ENCODE measurements at places on chromosomes 16 and 17.

DNA sequence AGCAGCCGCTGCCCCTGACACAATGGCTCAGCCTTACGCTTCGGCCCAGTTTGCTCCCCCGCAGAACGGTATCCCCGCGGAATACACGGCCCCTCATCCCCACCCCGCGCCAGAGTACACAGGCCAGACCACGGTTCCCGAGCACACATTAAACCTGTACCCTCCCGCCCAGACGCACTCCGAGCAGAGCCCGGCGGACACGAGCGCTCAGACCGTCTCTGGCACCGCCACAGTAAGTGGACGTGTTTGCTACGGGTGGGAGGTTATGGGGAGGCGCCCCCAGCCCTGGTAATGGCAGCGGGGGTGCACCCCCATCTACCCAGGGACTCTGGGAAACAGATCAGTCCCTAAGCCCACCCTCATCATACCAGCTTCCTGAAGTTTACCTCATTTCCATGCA lies 185.5 kb downstream of the RBFOX1 start:
- no peak for DNase-seq

GRCh38 chr16:62805221-62805857 lies 769.1 kb upstream of the CDH8 start:
- DNase-seq, result no peak

- no peak for DNase-seq
Measured at GRCh38 chr17:27106347-27106981, 187.4 kb upstream of the WSB1 start.

DNA sequence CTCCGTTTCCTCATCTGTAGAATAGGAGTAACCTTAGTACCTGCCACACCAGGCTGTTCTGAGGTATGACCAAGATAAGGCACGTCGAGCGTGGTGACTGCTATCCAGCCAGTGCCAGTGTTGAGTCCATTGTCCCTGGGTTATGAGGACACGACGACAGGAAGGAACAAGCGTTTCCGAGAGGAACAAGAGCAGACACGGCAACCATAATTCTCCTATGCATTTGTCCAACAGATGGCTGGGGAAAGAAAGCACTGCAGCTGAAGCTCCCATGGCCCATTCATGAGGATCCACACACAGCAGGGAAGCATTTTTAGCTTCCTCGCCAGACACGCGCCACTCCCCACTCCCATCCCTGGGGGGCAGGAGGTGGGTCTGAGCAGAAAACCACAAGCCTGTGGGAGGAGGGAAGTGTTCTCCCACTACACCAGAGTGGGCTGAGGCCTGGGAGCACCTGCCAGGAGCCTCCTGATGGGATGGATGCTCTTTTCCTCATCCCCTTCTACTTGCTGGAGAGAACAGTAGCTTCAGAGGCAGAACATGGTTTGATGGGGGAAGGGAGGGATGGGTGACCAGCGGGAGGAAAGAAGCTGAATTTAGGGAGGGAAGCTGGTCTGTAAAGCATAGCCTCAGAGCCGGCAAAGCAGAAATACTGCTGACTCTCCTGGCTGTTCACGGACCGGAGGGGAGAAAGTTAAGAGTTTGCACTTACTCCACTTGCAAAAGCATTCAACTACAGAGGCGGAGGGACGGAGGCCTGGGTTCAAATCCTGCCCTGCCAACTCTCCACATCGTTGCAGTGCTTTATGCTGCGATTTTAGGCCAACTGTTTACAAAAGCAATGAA lies 2.7 kb downstream of the COTL1 start:
- no peak for DNase-seq

DNA sequence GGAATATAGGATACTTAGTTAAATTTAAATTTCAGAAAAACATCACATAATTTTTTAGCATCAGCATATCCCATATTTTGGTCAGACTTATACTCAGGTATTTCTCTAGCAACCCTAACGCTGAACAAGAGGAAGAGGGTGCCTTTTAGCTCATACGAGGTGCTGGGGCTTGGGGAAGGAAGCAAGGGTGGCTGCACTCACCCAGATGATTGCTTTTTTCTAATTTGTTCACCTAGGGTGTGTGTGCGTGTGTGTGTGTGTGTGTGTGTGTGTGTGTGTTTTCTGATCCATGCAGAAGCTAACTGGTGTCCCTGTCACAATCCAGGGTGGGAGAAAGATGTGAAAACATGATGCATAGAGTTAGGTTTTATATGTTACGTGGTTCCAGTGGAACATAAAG lies 81.2 kb downstream of the WNT3 start:
- DNase-seq, result no peak

GRCh38 chr16:22318690-22319358 lies 21.6 kb downstream of the POLR3E start:
- DNase-seq, result no peak

DNA sequence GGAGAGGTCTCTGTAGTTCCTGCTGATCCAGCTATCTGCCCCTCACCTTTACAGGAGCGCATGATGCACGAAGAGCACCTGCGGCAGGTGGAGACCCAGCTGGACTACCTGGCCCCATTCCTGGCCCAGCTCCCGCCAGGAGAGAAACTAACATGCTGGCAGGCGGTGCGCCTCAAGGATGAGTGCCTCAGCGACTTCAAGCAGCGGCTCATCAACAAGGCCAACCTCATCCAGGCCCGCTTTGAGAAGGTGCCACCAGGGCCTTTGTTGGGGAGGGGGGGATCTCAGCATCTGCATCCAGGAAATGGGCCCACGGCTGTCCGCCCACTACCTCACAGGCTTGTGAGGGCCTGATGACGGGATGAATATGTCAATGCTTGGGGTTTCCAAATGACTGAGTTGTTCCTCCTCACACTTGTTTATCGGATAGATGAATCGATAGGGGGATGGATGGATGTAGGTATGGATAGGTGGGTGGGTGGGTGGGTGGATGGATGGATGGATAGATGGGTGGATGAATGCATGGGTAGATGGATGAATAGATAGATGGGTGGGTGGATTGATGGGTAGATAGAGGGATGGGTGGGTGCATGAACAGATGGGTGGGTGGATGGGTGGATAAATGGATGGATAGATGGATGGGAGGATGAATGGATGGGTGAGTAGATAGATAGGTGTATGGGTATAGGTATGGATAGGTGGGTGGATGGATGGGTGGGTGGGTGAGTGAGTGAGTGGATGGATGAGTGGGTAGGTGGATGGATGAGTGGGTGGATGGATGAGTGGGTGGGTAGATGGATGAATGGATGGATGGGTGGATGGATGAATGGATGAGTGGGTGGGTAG lies 7.0 kb upstream of the KATNB1 start:
- DNase-seq, result no peak

GRCh38 chr16:87897521-87898505 lies 28.5 kb upstream of the SLC7A5 start:
- DNase-seq, result no peak

- DNase-seq, result no peak
Measured at GRCh38 chr17:64378890-64379354, 11.7 kb downstream of the PECAM1 start.

GRCh38 chr17:83179374-83179773 lies 100.0 kb downstream of the METRNL start:
- no peak for DNase-seq

- DNase-seq, result no peak
Measured at GRCh38 chr16:18013863-18014262, 322.7 kb downstream of the NPIPA8 start.

DNA sequence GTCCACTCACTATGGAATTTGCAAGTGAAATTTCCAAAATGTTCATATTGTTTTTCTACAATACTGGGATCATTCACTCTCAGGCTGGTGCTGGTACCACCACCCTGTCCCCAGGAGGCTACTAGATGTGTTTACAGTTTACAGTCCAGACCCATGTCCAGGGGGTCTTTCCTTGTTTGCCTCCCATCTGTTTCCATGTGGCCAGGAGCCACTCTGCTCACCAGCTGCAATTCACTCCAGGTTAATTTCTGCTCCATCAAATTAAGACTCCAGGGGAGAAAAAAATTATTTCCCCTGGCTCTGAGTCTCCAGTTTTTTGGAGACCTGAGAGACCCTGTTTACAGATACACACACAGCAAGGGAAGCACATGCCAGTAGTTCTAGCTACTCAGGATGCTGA lies 12.5 kb upstream of the SRSF1 start:
- no peak for DNase-seq

DNA sequence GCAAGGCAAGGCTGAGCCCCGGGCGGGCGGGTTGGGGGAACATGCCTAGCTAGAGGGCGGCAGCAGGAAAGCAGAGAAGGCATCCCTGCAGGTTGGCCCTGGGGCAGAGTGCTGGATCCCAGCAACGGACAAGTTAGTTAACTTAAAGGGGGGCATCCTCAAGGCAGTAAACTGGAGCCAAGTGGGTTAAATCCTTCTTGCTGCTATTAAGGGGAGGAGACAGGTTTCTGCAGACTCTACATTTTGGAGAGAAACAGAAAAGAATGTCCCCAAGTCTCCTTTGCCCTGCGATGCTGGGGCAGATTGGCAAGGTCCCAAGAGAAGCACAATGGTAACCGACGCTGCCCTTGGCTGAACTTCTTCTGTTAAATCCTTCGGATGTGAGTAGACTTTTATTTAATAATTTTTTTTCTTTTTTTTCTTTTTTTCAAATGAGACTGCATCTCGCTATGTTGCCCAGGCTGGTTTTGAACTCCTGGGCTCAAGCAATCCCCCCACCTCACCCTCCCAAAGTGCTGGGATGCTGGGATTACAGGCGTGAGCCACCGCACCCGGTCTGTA lies 14.0 kb downstream of the ATP5PD start:
- DNase-seq, result no peak

- DNase-seq, result no peak
Measured at GRCh38 chr17:31156326-31156725, 61.5 kb downstream of the NF1 start.

DNA sequence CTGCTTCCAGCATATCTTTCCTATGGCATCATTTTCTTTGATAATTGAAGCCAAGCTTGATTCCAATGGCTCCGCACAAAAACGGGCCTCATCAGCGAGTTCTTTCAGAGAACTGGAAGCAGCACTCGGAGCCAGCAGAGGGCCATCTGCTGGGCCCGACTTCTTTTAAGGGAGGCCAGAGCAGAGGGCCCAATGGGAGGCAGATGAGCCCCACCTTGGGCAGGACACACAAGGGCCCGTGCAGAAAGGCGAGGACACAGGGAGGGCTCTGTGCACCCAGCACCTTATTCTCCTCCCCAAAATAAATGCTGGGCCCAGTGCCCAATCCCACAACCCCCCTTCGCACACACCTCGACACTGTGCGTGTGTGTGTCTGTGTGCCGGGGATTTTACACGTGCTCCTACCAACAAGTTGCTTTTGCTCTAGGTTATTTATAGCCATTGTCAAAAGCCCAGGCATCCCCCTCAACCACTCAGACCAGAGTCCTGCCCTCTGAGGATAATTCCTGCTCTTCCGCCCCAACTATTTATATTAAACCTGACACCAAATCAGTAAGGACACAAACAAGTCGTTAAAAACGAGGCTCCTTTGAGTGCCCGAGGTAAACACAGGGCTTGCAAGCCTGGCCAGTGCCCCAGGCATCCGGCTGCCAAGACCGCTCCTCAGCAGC lies 6.8 kb downstream of the AXIN2 start:
- no peak for DNase-seq

DNA sequence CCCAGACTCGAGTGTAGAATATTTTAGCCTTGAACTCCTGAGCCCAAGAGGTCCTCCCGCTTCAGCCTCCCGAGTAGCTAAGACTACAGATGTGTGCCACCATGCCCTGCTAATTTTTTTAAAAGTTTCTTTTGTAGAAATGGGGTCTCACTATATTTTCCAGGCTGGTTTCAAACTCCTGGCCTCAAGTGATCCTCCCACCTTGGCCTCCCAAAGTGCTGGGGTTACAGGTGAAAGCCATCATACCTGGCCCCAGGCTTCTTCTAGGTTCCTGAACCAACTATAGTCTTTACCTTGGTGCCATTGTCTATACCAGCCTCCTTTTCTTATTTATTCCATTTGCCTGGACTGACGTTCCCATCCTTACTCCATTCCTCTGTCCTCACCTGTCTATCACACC lies 17.1 kb upstream of the PRKAR1A start:
- DNase-seq, result no peak

GRCh38 chr17:69246726-69247375 lies 18.2 kb upstream of the ABCA10 start:
- DNase-seq, result peak; percentile 9

DNA sequence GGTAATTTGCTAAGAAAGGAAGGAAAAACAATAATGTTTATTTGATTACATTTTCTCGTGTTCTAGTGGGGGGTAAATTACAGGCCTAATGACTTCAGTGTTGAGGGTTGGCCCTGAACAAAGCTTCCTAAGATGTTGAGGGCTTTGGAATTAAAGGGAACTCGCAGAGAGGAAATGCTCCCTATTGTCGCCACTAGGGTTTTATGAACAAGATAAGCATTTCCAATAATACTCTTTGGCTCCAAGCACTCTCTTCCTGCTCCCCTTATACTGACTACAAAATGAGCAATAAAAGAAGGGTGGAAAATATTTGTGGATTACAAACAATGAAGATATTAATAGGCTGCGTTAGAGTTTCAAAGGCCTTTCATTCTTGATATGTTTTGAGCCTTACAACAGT lies 363.6 kb downstream of the HS3ST3B1 start:
- DNase-seq, result no peak

DNA sequence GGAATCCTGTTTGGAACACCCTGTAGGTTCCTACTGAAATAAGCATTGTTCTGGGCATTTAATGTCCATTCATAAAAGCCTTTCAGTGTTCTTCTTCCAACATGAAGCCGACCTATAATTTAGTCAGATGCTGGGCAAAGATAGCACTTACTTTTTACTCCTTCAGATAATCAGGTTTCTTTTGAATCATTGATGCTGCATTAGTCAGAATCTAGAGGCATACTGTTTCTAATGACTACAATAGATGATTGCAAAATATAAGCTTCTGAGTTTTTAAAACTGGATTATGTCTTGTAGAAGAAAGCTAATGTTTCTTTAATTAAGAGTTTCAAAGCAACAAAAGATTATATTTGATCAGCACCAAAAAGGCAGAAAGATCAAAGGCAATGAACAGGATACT lies 16.0 kb downstream of the MMD start:
- no peak for DNase-seq

DNA sequence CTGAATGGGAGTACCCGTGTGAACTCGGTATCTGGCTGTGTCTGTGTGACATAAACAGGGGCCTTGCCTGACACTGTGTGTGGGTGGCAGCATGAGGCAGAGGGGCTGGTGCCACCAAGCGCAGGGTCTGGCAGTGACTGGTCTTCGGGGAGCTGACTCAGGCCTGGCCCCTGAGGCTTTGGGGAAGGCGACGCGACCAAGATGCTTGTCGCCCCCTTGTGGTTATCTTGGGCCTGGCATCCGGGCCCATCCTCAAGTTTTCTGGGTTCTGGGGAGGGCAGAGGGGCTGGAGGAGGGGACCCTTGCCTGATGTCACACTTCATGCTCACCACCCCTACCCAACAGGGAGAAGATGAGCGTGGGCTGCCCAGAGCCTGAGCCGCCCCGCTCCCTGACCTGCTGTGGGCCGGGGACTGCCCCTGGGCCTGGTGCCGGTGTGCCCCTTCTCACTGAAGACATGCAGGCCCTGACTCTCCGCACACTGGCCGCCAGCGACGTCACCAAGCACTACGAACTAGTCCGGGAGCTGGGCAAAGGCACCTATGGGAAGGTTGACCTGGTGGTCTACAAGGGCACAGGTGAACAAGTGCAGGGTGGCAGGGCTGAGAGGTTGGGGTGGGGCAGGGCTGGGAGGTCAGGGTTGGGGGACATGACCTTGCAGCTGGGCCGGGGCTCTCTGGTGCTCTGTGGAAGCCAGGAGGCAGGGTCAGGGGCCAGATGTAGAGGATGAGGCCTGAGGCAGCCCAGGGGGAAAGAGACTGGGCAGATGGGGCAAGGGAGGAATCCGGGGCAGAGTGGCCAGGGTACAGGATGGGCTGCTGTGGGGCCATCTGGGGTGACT lies 24.9 kb downstream of the SBK1 start:
- no peak for DNase-seq

All from left renal cortex interstitium (tissue), 4 donors.